ENCODE measurements at places on chromosomes 7 and 10.

GRCh38 chr10:112919721-112920120 lies 30.3 kb upstream of the TCF7L2 start:
- no peak for DNase-seq

DNA sequence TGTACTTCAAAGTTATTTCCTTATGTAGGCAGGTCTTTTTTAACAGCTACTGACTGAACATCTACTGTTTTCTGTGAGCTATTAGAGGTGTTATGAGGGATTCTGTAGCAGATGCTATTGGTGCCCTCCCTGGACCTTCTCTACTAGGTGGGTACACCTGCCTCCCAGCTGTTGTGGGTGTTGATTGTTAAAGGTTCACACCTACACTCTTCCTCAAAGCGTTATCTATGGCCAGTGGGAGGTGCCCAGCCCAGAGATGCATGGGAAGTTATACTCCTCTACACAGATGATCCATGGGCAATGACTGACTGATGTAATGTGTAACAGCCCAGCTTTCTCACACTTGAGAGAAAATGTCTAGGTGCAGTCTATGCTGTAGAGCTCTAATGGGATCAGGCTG lies 127.7 kb downstream of the PRKG1 start:
- DNase-seq, result no peak

GRCh38 chr7:84674236-84674913 lies 479.8 kb upstream of the SEMA3A start:
- DNase-seq, result no peak

- no peak for DNase-seq
These were observed 228.0 kb upstream of the MAGI2 start for GRCh38 chr7:79681454-79681853.

DNA sequence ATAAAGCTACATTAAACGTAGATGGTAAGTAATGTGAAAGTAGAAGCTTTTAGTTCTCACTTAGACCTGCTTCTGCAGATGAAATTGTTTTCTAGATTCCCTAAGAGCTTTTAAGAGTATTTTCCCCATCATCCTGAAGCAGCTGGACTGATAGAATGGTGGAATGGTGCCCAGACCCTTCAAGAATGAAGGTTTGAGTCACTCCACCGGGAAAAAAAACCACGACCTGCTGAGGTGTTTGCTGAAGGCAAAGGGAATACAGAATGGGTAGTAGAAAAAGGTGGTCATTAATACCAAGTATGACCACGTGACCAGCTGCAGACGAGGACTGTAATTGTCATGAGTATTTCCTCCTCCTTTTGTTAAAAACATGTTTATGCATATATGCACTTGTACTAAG lies 79.2 kb upstream of the PTPRZ1 start:
- DNase-seq, result no peak

- DNase-seq, result no peak
These were observed 60.8 kb upstream of the BTRC start for GRCh38 chr10:101293007-101293723.

Data from C1 segment of cervical spinal cord (tissue), 14 donors.